ENCODE measurements at places on chromosomes 6 and 20.
A peak's percentile ranks its signal among the peaks of the same experiment; 100 is the strongest.

DNA sequence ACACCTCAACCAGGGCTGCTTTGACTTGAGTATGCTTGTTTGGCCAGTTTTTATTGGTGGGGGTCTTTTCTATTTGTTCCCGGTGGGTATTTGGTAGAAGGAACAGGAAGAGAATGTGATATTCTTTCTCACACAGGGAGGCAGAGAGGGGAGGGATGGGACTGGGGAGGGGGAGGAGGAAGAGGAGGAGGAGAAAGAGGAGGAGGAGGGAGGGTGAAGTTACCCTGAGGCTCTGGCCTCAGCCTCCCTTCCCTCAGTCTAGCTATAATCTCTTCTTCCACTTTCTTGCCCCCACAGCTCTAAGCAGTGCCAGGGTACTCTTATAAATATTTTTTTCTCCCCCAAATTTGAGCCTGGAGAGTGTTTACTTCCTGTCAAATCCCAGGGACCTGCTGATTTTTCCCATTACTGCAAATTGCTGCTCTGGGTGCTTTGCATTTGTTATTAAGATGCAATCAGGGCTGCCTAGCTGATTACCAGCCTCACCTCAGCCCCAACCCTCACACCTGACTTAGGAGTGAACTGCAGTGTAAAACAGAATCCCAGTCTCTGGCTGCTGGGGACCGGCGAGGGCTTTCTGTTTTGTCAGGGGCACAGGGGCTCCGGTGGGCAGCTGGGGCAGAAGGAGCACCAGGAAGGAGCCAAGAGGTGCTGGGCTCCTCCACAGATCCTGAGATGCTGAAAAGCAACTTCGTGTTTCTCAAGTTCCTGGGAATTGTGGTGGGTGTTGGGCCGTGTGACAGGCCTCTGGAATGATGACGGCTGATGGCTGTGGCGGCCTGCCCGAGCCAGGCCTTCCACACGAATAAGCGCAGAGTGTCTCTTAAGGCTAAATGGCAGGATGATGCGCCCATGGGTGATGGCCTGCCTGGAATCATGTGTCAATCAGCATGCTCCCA, 141.4 kb downstream of the CD83 start:
- DNase-seq = no peak

DNA sequence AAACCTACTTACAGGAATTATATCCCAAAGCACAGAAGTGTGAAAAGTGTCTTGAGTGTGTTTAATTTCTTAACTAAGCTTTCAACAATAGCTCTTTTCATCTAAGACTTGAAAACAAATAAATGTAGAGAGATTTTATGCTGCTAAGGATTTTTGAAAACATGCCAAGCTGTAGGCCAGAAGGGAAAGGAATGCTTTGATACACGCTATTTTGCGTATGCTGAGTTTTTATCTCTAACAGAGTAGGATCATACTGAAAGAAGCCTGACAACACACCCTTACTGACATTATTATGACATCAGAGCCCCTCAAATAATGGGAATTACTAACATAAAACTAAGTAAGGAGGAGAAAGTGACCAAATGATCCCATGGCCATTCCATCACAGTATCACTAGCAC, 265.5 kb downstream of the KHDC1L start:
- no peak for DNase-seq

DNA sequence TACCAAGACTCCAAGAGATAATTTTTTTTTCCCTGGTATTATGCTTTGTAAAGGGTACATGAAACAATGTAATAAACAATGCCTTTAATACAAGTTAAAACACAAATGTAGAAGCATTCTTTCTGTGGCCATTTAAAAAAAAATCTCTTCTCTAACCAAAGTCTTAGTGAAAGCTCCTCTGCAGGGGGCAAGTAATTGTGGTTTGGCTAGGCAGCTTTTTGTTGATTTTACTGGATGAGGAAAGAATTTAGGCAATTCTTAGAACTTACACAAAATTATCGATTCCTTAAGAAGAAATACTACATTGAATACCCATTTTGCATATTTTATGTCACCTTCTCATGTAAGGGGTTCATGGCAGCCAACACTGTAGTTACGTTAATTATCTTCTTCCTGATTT, 12.4 kb downstream of the TFB1M start:
- DNase-seq = no peak

GRCh38 chr20:61356196-61356595, 104.1 kb downstream of the CDH4 start:
- no peak for DNase-seq

GRCh38 chr6:63458480-63459115, 113.7 kb upstream of the LOC128125822 start:
- no peak for DNase-seq

DNA sequence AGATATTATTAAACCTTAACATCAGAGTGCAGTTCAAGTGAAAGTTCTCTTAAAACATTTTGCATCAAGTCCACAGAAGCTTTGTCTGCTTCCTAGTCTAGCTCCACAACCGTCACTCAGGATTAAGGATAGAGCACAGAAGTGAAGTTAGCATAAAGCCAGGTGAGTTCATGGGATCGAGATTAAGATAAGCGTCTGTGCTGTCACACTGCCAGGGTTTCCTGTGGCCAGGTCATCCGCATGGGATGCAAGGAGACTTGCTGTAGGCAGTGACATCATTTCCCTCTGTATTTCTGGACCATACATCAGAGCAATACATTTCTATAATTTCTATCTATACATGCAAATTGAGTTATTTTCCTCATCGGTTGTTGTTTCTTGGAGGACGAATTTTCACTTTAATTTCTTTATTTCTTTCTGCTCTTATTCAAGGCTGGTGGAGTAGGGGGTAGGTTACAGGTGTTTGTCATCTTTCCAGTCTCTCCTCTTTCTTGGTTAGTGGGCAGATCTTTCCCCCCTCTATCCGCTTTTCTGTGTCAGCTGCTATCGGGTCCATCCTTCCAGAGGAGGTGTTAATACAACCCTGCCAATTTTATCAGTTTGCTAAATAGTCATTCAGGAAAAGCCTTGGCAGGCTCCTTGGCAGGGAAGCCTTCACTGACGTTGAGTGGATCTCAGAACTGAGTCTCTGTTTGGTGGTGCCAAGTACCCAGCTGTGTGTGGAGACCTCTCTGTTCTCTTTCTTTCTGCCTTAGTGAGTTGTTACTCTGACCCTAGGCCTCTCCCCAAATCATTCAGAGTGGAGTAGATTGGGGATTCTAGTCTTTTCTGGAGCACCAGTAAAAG, 307.6 kb upstream of the MAP3K7 start:
- no peak for DNase-seq

GRCh38 chr6:168196385-168196860, 117.4 kb upstream of the FRMD1 start:
- no peak for DNase-seq

DNA sequence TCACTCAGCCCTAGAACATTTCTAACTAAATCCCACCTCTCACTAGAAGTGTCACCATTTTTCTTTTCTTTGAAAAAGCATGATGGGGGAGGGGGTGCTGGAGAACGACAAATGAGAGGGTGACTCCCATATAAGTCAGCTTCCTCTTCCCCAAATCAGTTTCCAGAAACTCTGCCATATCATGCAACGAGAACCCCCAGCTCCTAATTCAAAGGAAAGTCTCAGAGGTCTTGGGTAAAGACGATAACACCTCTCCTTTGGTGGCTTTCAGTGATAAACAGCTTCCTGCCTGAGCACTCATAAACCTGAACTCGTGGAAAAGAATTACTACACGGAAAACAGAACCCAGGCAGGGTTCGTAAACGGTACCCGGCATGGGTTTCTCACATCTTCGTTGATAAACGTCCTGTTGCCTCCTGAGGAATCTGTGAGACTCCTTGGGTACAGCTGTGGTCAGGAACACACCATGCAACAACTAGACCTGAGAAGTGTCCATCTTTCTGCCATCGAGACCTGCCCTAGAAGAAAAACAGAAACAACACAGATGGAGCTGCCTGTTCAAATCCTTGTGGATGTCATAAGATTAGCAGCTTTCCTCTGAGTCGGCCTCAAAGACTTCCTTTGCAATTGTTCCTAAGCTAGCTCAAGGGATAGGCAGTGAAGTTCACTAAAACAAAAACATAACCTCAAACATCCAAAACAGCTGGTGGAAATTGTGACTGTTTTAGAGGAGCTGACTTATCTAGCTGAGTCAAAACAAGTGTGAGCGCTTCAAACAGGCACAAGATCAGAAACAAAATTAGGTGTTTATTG, 185.8 kb upstream of the PRDM1 start:
- DNase-seq = no peak

DNA sequence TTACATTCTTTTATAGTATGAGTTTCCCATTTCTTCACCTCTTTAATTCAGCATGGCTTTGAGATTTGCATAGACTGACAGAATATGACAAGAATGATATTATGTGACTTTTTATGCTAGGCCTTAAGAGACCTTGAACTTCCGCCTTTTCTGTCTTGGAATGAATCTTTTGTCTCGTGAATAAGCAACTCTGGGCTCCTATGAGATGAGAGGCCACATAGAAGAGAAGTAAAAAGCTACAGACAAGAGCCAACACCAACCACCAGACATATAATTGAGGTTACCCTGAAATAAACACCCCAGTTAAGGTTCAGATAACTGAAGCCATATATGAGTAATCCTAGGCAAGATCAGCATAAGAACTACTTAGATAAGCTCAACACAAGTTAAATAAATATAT, 600.8 kb downstream of the MEI4 start:
- no peak for DNase-seq

- no peak for DNase-seq
These were observed 10.3 kb downstream of the SERPINB1 start for GRCh38 chr6:2831392-2831791.

DNA sequence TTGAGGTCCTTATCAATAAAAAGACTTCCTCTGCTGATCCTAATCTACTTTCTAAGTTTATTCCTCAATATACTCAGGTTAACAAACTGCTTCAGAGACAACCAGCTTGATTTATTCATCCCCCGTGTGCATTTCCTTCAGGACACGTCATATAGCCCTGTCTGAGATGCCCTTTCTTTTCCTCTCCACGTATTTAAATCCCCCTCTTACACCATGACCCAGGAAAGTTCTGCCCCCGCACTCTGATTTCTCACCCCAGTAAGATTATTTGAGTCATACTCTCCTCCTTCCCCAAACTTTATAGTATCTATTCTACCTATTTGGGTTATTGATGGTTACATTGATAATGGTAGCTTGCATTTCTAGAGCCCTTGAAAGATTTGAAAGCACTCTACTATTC, 9.8 kb upstream of the CGA start:
- DNase-seq = no peak

DNA sequence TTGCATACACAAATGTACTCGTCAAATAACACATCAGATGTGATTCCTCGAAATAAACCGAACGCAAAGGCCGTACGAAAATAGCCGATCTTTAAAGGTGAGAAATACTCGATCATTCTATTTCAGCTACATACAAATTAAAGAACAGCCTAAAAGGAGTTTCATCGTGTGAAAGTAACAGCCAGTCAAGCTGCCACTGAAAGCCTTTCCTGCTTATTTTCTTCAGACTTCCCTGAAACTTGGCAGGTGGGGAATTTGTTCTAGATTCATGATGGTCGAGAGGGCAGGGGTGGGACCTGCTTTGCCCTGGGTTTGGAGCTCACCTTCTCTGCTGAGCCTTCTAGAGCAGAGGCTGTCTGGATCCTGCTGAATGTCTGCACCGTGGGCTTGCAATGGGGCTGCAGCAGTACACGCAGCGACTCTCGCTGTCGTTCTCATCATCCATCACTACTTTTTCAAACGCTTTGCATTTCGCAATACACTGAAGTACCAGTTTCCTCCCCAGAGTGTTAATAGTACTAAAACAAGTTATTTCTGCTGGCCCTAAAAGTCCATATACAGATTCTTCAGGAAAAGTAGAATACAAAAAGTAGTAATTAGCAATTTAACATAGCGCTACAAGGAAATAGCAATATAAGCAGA, 16.2 kb downstream of the FOXC1 start:
- no peak for DNase-seq

GRCh38 chr20:61588411-61589385, 336.6 kb downstream of the CDH4 start:
- peak; percentile 16 for DNase-seq

DNA sequence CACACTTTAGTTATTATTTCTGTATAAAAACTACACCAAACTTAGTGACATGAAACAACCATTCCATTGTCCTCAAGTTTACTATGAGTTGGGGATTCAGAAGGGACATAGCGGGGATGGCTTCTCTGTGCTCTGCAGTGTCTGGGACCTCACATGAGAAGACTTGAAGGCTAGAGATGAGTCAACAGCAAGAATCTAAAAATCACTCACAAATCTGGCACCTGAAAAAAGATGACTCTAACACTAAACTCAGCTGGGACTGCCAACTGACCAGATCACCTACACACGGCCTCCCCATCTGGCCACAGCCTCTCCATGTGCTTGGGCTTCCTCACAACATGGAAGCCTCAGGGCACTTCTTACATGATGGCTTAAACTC, 63.0 kb upstream of the EYA2 start:
- DNase-seq = no peak

GRCh38 chr6:131093334-131093733, 30.3 kb upstream of the EPB41L2 start:
- no peak for DNase-seq

- no peak for DNase-seq
These were observed 33.3 kb upstream of the GRM4 start for GRCh38 chr6:34179106-34179720.

DNA sequence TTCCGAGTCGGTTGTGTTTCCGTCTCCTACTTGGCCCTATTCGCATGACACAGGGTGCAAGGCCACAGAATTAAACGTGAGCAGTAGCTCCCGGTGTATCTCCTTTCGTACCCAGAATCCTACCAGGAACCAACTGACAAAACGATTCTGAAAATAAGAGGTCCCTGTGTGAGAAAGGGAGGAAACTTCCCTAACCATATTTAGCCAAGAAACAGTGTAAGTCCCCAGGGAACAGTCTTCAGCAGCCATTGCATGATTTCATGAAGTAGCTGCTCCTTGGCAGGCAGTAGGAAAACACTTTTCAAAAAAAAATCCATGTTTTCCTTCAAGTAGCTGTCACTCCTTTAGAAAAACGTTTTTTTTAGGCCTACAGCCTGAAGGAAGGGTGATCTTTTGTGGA, 46.9 kb downstream of the PDE10A start:
- DNase-seq = peak; percentile 26

GRCh38 chr20:36526521-36527011, 14.8 kb upstream of the MYL9 start:
- no peak for DNase-seq

DNA sequence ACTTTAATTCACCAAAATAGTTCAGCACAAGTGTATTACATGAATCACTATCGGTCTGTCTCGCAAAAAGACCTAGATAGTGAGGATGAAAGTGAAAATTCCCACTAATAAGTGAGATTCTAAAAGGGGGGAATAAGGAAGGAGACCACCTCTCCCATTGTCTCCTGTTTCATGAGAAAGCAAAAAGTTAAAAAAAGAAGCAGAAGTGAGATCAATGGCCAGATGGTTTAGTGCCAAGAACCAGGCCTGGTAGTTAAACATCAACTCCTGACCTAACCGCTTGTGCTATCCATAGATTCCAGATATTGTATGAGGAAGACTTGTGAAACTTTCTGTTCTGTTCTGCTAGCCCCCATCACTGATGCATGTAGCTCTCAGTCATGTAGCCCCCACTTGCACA, 293.0 kb downstream of the RNGTT start:
- no peak for DNase-seq

Data from H4 (cell line).